ENCODE measurements at places on chromosomes 2 and 18.

DNA sequence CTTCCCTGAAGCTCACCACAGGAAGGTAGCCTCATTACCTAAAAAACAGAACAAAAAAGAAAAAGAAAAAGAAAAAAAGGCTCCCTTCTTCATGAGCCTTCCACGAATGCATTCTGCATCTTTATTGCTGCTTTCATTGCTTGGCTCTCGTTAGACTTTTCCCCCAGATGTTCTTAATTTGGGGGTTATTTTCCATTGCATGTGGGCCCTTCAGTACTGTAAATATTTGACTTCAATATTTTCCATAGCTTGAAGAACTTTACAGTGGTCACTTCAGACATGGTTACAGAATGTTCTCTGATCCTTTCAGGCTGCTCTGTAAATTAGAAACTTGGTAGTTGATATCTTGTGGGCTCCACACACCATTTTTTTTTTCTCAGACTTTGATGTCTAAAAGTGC, 65.6 kb upstream of the COPS8 start:
- DNase-seq, result no peak

- DNase-seq, result no peak
These were observed 82.5 kb upstream of the OTX1 start for GRCh38 chr2:62968168-62968567.

GRCh38 chr2:233400341-233400740, 46.0 kb downstream of the DGKD start:
- DNase-seq, result no peak

DNA sequence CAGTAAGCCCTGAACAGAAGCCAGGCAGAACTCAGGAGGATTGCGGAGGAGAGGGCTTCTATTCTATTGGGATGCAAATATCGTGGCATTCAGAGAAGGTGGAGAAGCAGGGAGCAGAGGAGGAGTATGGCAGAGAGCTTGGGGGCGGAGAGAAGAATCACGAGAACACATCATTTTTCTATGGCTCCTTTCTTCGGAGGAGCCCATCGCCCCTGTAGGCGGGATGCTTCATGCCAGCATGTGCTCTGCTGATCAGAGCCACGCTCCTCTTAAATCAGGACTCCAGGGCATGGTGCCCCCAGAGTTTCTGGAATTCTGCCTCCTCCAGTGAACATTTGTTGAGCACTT, 71.1 kb downstream of the CIB4 start:
- no peak for DNase-seq

DNA sequence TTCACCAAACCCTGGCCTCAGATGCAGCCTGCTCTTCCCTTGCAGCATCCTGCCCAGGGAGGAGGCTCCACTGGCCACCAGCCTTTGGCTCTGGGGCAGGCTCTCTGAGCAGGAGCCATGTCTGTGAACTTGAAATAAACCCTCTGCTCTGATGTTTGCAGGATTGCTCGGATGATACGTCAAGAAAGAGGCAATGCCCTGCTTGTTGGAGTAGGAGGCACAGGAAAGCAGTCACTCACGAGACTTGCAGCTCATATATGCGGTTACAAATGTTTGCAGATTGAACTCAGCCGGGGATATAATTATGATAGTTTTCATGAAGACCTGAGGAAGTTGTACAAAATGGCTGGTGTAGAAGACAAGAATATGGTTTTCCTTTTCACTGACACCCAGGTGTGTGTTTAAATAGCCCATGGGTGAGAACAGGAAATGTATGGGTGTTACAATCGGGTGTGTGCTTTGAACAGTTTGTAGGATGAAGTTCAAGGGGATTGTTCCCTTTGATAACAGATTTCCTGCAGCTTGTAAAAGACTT, 177.9 kb downstream of the DNAH6 start:
- DNase-seq, result peak; percentile 28

- no peak for DNase-seq
These were observed 12.7 kb downstream of the KDM3A start for GRCh38 chr2:86453836-86454235.

DNA sequence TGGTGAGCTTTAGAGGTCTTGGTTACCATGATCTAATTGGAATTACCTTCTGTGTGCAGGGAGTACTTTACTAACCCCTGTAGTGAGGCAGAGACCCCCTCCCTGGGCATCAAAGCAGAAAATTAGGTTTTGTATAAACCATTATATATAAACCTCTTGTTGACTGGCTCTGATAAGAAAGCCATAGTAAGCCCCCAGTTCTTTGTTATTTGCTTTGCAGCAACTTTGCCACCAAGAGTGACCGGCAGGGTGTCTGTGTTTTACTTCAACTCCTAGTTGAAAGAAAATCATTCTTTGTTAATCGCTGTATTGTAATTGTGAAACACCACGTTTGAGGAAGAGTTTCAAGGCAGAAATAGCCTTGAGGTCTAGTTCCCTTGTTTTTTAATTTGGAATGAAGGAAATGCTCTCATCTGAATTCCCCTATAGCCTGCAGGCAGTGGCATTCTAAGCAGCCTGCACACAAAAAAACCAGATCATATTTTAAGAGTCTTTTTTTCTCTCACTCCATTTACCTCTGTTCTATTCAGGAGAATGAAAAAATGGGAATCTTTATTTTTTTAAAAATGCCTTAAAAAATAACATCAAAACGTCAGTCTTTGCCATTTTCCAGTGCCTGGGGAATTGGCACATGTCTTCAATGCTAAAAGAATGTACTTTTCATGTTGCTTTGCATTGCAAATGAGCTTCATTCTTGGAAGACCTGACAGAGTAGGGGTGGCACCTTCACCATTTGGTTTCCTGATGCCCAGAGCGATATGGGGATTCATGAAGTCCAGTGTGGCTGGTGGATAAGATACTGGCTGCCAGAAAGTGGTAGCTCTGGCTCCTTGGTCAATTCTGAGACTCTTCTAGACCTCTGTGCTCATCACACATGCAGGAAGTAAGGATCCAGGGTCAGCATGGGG, 338.1 kb downstream of the SLC4A3 start:
- no peak for DNase-seq

DNA sequence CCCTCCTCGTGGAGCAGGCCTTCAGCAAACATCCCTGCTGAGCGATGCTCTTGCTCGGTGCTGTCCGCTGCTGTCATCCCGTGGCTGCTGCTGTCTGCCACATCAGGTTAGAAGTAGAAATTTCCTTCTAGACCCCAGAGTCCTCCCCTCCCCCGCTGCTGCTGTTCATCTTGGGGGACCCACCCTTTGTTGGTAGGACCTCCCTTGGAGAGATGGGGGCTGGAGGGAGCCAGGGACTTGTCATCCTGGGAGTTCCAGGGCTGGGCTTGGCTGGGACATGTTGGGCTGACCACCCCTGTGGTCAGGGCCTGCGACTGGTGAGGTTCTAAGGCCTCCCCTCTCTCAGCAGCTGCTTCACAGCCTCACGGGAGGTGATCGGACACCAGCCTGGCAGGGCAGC, 122.4 kb downstream of the PRKCE start:
- no peak for DNase-seq

- DNase-seq, result no peak
These were observed 19.7 kb upstream of the MYCN start for GRCh38 chr2:15920696-15921095.

DNA sequence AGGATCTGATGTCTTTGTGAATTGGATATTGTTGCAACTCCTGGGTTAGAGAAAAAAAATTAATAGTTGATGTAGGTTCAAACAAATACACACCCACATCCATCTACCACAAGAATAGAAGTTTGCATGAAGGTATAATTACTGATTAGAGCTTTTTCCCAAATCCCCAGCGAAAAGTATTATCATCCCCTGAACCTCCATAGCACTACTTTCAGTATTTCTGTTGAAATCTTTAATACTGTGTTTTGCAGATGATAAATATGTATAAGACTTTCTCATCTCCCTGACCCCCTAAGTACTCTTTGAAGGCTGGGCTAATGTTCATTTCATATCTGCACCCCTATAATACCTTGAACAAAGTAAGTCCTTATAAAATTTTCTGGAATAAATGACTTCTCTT, 6.4 kb downstream of the FN1 start:
- no peak for DNase-seq

- no peak for DNase-seq
These were observed 125.1 kb downstream of the COPS8 start for GRCh38 chr2:237210763-237211162.

DNA sequence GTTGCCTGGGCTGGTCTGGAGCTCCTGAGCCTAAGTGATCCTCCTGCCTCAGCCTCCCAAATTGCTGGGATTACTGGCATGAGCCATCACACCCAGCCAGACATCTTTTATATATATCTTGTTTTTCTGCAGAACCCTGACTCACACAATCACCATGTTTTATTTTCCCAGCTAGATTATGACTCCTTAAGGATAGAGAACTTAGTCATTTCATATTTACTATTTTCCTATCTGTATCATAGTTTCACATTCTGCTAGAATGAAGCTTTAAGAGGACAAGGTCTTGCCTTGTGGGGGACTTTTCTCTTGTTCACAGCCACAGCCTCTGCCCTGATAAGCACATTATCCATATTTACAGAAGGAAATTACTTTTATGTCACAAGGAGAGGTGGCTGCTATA, 73.9 kb downstream of the LBH start:
- DNase-seq, result no peak

DNA sequence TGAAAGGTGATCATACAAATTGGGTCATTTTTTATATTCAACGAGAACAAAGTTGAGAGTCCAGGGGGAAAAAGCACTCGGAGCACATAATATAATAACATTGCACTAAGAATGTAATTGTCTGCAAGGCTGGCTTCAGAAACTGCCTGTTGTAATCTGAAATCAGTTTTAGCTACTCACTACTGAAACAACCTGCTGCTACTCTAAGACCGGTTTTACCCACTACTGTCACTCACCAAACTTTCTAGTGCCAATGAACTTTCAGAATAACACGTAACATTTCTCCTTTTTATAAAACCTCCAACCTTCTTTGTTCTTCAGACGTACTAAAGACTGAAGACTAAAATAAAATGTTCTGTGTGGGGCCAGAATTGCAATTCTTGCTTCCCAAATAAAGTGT, 11.5 kb upstream of the CYB5A start:
- no peak for DNase-seq

- no peak for DNase-seq
These were observed 31.2 kb downstream of the TTN start for GRCh38 chr2:178775975-178776374.

DNA sequence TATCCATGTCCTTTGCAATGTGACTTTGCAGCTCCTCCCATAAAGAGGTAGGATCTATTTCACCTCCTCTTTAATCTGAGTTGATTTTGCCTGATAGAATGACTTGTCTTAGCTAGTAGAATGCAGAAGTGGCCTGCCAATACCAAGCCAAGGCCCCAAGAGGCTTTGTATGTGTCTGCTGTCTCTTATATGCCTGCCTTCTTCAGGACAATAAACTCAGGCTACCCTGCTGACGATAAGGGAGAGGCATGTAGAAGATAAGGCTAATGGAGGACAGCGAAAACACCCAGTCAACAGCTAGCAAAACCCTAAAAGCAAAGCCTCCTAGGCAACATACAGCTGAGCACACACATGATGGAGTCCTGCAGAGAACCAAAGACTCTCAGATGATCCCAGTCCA, 1.8 kb upstream of the ZC3H8 start:
- no peak for DNase-seq

GRCh38 chr18:58924473-58924872, 59.8 kb downstream of the ZNF532 start:
- no peak for DNase-seq

DNA sequence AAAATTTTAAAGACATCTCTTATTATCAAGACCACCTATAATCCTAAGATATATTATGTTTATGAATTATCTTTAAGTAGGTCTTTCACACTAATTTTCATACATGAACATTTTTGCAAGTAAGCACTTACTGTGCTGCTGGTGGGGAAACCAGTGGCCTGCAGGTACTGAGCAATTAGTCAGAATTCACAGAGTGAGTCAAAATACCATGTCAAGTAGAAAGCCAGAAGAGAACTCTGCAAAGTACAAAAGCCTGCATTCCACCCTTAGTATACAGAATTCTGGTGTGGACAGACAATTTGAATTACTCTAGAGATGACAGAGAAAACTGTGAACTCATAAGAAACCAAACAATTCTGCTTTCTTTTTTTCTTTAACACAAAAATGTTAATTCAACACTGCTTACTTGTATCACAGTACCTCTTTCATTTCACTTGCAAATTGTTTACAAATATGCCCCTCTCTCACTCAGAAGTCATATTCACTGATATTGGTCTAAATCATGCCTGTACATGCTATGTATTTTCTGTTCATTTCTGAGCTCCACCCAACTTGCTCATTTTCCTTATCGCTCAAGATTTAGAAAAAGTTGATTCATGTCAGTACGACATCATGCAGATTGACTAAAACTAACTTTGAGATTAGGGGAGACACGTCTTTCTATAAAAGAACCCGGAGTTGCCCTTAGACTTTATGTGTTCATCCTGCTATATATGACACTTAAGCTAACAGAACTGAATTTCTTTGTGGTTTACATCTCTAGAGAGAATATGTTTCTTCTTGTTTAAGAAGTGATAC, 182.9 kb downstream of the IKZF2 start:
- DNase-seq, result peak; percentile 44

GRCh38 chr2:63736354-63736753, 105.3 kb upstream of the UGP2 start:
- DNase-seq, result no peak

DNA sequence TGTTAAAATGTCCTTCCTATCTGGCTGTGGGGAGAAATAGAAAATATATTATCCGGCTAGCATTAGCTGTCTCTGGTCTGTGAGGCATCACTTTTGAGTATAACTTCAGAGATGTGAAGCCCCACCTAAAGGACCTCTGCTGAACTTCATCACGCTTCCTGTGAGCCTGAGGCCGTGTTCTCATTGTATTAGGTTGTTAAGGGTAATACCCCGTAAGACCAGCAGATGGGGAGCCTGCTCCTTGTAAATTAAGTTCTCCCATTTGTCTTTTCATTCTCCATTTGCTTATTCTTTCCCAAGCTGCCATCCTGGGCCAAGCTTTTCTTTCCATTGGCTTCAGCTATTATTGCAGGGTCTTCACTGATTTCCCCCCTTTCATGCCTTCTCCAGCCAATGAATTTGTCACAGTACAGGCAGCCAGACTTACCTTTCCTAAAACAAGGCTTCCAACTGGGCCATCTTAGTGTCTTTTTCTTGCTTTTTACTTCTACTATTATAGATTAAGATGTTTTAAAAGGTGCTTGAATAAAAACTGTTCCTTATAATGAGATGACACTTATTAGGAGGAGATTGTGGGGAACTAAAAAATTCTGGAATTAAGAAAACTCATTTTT, 12.4 kb downstream of the NIF3L1 start:
- DNase-seq, result peak; percentile 83

- no peak for DNase-seq
These were observed 97.1 kb upstream of the CELF4 start for GRCh38 chr18:37662546-37663339.

- no peak for DNase-seq
These were observed 39.2 kb downstream of the HK2 start for GRCh38 chr2:74873012-74873665.

All from activated CD4-positive, alpha-beta T cell treated with anti-CD3 and anti-CD28 coated beads for 36 hours (primary cell).